ENCODE measurements at places on chromosomes 11 and 22.

- no peak for DNase-seq
These were observed 15.4 kb downstream of the XRCC6 start for GRCh38 chr22:41636467-41636866.

GRCh38 chr11:83070044-83070701 is 1.5 kb downstream of the RAB30 start:
- peak; percentile 2 for DNase-seq

- DNase-seq, result no peak
These were observed 3.5 kb upstream of the BACE1-AS start for GRCh38 chr11:117287668-117288067.

- DNase-seq, result no peak
These were observed 65.3 kb upstream of the ADORA2A start for GRCh38 chr22:24361976-24362646.

GRCh38 chr22:36385491-36386350 is 2.0 kb downstream of the MYH9 start:
- DNase-seq, result peak; percentile 93

DNA sequence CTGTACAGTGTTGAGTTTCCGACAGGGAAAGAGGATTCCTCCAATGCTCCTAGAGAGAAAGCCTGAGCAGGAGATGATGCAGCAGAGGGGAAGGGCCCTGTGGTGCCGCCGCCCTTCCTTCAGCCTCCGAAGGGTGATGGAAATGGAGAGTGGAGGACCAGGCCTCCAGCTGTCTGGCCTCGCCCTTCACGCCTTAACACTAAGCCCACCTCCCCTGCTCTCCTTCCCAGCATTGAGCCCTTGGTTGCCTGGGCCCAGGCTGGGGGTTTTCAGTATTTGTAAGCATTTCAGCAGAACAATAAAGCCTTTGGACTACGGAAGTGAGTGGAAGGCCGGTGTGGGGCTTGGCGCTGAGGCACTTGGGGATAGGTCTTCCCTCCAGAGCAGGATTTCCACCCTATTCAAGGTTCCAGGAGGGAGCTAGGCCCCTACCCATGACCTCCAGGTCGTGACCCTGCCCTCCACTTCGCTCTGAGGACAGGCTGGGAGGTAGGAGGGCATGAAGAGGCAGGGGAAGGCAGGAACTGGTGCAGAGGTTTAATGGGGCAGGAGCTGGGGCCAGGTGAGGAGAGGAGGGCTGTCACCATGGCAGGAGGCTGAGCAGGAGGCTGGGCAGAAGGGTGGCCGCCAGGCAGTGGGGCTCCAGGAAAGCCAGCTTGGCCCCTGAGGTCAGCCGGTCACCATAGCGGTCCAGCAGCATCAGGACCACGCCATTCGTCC is 21.6 kb downstream of the TREH start:
- no peak for DNase-seq

DNA sequence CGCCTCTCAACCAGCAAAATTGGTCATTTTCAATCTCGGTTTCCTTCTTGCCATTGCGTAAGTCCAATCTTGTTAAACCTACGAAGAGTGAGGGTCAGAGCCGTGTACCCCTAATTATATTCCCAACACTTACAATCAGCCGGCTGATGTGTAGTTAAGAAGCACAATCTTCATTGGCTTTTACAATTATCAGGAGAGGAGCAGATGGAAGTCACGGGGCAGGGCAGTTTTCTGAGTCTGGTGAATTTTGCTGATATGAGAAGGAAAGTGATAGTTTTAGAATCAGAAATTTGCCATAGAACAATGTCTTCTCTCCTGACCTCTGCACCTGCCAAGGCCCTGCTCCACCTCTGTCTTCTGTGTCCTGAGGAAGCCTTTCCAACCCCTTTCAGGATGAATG is 35.0 kb upstream of the ATXN10 start:
- no peak for DNase-seq

DNA sequence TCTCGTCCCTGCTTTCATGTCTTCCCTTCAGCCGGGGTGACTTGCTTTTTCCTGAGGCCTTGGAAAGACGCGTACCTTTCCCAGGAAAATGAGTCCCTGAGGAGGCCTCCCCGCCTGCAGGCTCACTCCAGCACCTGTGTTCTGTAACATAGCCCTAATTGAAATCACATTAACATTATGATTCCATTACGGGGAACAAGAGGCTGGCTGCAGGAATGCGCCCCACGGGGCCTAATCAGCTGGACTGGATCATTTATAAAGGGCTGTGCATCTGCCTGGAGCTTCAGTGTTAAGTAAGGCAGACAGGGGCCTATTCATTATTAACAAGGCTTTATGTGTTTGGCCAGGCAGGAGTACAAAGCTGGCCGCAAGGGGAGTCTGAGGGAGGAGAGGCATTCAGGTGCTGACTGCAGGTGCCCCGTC is 41.9 kb upstream of the TSPAN18 start:
- peak; percentile 86 for DNase-seq

DNA sequence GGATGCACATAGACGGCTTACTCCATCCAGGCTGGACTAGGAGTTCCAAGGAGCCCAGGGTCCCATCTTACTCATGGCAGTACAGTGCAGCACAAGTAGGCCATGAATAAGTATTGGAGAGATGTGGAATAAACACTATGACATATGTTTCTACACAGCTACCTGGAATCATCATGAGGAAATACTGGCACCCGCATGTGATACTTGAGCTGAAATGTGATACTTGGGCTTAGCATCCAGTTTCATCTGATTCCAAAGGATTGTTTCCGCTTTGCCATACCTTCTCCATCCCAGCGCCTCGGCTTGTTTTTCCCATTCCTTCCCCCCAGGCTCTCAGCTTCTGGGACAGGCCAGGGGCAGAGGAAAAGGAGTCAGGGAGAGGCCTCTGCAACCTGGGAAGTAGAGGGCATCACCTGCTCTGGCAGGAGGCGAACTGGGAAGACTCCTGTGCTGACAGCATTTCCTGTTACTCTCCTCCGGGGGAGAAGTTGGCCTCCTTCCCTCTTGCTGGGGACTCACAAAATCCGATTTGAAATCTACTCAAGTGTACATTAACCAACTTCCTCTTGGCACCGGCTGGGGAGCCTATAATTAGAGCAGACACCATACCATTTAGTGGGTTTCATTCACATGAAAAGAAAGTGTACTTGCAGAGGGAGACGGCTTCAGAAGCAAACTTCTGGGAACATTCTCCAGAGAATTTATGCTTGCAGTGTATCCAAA is 187.8 kb downstream of the MIAT start:
- DNase-seq, result peak; percentile 92

DNA sequence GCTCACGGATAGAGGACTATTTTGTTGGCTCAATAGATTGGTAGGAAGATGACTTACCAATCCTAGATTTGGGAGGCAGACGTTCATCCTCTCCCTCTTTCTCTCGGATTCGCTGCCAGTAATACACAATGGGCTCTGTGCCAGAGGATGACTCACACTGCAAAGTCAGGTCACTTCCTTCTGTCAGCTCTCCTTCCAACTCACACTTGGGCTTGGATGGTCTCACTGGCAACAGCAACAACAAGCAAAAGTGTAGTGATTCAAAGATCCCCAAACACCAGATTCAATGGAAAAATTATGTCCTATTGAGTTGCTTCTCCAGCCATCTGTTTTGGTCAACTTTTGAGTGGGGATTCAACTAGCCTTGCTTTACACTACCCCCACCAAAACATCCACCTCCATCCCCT is 21.7 kb upstream of the HSPA8 start:
- DNase-seq, result peak; percentile 73

DNA sequence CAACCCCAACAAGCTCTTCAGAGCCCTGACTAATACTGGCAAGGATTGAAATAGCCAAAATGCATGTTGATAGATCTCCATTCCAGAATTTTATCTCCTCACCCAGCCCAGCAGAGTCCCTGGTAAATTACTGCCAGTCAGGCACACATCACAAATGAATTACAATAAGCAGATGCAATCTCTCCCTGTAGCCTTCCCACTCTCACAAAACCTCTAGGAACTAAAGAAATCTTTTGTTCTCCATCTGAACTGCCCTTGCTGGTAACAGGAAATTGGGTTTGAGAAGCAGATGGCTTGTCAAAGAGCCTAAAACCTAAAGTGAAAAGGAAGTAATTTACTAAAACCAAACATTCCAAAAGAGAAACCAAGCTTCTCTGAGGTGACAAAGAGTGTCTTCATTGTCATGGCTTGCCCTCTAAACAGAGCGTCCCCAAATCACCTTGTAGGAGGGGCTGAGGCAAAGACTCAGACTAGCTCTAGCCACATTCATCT is 59.5 kb downstream of the FAM168A start:
- no peak for DNase-seq

DNA sequence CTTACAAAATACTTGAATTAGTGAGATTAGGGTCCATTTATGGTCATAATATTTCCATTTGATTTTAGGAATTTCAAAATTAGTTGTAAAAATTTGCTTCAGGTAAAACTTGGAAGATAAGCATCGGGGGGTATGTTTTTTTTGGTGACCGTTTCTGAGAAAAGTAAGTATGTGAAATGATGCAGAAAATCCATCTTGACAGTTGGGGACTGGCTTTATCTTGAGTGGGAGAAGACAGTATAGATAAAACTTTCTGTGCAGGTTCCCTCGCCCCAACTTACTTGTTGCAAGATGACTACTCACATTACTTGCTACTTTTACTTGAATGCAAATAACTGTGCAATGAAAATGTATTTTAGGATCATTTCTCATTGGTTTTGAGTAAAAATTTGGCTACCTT is 49.5 kb downstream of the DNAJC24 start:
- DNase-seq, result no peak

DNA sequence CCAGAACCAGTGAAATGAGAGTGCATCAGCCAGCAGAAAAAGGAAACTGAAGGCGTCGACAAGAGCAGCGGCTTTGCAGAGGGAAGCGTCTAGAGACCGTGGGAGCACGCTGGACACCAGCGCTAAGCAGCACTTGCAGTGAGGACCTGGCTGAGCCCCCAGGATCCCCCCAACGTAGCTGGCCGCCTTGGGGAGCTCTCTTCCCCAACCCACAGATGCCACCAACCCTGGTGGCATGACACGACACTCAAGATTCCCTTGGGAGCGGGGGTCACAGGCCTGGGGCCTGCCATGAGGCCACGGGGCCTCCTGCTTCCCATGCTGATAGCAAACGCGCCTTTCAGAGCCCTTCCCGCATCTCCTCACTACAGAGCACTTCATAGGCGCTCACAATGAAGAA is 13.4 kb upstream of the TESMIN start:
- no peak for DNase-seq

- DNase-seq, result no peak
These were observed 79.9 kb downstream of the OSBP2 start for GRCh38 chr22:30774566-30774965.

DNA sequence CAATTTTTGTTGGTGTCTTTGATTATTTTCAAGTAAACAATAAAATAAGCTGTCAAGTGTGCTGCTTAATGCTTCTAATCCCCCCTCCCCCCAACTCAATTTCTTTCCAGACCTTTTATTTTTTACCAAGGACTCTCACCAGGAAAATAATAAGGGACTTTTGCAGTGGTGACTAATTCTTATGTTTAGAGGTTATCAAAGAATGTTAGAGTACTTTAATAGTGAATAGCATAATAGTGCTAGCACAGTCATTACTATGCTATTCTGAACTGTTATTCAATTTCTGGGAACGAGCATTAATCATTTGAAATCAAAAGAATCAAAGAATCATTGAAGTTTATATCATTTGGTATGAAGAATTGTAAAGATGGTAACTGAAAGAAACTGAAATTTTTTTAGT is 251.4 kb downstream of the DDX10 start:
- DNase-seq, result no peak

GRCh38 chr11:26847977-26848376 is 126.1 kb upstream of the SLC5A12 start:
- no peak for DNase-seq

DNA sequence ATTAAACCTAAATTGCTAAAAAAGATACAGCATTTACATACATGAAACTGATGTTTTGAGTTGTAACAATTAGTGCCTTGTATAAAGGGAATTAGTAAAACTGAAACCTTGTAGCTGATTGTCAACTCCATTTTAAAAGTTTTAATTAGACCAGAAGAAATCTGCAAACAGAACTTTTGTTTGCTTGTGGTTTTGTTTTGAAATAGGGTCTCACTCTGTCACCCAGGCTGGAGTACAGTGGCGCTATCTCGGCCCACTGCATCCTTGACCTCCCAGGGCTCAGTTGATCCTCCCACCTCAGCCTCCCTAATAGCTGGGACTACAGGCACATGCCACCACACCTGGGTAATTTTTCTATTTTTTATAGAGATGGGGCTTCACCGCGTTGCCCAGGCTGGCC is 86.5 kb upstream of the SLC6A5 start:
- no peak for DNase-seq

DNA sequence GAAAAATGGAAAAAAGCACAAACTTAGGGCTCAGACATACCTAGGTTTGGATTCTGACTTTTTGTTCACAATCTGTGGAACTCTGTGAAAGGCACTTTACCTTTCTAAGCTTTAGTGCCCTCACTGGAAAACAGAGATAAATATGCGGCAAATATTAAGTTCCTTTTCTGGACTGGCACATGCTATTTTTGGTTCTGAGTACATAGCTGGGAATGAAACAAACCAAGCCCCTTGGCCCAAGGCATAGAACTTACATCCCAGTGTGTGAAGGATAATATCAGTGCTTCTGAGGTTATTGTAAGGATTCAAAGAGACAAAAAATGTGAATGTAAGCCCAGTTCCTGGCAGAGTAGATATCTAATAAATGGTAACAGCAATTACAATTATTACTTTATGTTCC is 227.5 kb downstream of the ADAMTS15 start:
- DNase-seq, result no peak

- no peak for DNase-seq
These were observed 117.8 kb upstream of the OPCML start for GRCh38 chr11:133650082-133650481.
